Fibroblast of skin of back (primary cell): ENCODE measurements at places on chromosomes 3 and 15.
A peak's percentile ranks its signal among the peaks of the same experiment; 100 is the strongest.

DNA sequence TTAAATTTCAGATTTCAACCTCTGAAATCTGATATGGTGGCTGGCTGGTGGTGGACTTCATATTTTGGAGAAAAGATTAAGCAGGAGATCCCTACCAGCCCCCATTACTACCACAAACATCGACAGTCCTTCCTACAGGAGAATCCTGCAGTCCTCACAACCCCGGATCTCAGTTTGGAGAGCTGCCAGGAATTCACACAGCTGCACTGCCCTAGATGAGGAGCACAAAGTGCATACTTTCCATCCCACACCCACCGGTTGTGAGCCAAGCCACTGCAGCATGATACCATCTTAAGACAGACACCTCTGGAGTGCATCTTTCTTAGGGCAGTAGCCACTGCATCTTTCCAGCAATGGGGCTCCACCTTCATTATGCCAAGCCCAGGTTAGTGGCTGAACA lies 185.5 kb upstream of the GPR149 start:
- DNase-seq = peak; percentile 6

GRCh38 chr3:99945328-99945995 lies 127.8 kb downstream of the CMSS1 start:
- DNase-seq = peak; percentile 54

DNA sequence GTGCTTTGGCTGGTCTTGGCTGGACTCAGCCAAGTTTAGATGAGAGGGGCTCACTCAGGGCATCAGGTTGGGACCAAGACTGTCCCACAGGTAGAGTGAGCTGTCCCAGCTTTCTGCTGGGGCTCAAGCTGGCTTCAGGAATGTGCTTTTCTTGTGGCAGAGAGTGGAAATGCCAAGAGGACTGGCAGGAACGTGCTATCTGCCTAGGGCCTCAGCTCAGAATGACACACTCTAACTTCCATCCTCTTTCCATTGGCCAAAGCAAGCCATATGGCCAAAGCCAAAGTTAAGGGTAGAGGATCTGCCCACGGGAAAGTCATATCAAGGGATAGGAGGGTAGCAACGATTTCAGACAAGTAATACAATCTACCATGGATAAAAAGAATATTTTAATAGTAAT lies 178.8 kb downstream of the ABHD5 start:
- peak; percentile 33 for DNase-seq

DNA sequence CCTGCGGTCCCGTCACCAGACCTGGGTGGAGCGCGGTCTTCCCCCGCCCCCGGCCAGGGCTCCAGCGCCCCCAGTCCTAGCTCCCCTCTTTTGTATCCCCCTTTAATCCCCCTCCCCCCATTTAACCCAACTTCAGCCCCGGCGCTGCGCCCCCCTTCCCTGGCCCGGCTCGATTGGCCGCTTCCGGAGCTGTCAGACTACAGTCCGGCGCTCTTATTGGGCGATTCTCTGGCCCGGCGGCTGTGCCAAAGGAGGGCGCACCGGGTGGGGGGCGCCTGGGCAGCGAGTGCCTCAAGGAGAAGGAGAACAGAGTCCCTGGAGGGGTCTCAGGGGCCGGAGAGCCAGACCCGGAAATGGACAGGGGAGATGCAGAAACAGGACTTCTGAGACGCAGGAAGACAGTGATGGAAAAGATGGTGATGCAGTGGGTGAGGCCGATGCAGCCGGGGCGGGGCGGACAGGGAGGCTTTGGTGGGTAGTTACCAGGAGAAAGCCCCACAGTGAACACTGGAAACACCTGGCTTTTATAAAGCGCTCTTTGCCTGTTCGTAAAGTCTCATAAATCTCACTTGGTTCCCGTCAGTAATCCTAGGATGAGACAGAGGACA lies 1.2 kb upstream of the ADCY5 start:
- peak; percentile 6 for DNase-seq

- no peak for DNase-seq
These were observed 52.7 kb upstream of the SCAANT1 start for GRCh38 chr3:63964681-63965485.
